ENCODE measurements at places on chromosomes 7 and 10.

DNA sequence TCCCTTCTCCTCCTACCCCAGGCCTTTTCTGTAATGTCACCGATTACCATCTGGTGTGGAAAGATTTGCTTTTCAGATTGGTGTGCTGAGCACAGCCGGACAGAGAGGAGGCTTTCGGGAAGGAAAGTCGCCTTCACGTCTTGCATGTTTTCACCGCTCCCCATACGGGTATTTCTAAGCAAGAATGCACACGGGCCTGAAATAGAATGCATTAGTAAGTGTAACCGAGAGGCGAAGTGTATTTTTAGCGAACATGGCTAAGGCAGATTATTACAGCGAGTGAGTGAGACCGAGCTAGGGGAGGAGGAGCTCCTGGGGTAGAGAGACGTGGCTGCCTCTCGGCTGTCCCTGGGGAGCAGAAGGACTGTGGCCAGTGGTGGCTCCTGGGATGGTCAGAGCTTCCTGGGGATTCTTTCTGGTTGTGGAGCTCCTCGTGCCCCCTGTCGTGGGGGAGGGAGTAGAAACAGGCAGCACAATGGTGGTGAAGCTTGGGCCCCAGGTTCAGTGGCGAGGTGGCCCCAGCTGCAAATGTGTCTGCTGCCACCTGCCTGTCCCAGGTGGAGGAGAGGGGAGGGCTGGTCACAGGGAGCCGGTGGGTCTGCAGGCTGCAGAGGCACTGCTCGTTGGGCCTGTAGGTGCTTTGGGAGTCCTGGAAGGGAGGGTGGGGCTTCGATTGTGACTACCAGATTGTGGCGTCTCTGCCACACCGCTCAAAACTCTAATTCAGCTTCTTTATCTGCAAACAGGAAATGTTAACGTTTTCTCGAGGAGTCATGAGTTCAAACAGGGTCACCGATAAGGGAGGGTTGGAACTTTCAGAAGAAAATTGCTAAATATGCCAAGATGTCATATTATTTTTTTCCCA lies 135.8 kb downstream of the CAMK1D start:
- DNase-seq = no peak

GRCh38 chr10:130885021-130885655 lies 426.4 kb downstream of the TCERG1L start:
- DNase-seq = no peak

DNA sequence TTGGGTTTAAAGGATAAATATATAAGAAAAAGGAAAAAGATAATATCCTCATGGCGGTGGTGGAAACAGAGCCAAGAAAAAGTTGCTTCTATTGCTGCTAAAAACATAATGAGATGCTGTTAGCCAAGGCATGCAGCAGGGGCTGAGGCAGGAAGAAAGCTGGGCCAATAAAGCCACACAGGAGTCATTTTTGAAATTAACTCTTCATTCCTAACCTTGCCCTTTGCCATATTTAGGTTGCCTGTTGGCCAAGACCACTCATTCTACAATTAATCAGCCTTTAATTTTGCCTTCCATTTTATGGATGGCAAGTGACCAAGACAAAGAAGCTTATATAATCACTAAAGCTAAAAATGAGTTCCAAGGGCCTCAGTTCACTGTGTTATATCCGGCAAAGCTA lies 58.2 kb downstream of the ARMH3 start:
- DNase-seq = no peak

- no peak for DNase-seq
Measured at GRCh38 chr10:17219024-17219423, 9.0 kb upstream of the VIM start.

- DNase-seq = no peak
Measured at GRCh38 chr7:77441046-77441445, 24.9 kb upstream of the GSAP start.

DNA sequence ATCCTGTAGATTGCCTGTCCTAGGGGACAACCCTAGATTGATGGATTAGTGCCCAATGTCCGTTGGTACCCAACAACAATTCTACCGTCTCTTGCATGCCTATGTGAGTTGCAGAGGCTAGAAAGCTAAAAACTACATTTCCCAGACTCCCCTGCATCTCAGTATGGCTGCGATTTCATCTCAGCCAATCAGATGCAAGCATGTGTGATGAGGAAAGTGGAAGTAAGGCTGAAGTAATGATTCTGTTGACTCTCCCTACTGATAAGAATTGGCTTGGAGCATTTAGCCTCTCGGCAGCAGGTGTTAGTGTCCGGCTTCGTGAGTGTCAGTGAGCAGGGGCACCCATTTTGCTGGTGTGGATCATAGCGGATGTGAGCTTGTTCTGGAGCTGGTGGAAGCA lies 171.9 kb downstream of the FGFR2 start:
- no peak for DNase-seq

GRCh38 chr10:112842832-112843360 lies 107.2 kb upstream of the TCF7L2 start:
- no peak for DNase-seq

GRCh38 chr10:17435953-17436352 lies 18.4 kb downstream of the ST8SIA6 start:
- no peak for DNase-seq

- DNase-seq = no peak
Measured at GRCh38 chr10:102652170-102652916, 8.1 kb downstream of the TRIM8 start.

GRCh38 chr10:46273506-46274477 lies 13.0 kb upstream of the ANTXRL start:
- no peak for DNase-seq

- no peak for DNase-seq
Measured at GRCh38 chr7:50262446-50262845, 42.1 kb upstream of the IKZF1 start.

DNA sequence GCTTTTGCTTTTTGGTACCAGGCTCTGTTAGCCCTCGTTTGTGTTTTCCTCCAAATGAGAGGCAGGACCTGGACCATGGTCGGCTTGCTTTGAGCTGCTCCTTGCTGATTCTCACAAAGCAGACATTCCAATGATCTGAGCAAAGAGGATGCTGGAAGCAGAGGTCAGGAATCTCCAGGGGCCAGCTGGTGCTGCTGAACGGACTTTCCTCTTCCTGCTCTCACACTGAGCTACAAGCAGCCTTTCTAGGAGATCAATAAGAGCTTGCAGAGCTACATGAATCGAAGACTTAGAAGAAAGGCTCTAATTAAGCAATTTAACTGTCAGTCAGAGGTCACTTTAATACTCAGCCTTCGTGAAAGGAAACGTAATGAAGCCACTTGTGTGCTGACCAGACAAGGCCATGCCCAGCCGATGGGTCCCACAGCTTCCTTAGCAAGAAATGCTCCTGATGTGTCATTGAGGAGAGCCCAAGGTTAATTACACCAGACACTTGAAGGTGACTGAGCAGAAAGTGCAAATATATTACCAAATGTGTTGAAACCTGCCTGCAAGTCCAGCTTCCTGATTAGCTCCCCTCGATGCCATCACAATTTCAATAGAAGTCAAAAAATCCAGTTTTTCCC lies 151.3 kb upstream of the RSU1 start:
- peak; percentile 88 for DNase-seq

DNA sequence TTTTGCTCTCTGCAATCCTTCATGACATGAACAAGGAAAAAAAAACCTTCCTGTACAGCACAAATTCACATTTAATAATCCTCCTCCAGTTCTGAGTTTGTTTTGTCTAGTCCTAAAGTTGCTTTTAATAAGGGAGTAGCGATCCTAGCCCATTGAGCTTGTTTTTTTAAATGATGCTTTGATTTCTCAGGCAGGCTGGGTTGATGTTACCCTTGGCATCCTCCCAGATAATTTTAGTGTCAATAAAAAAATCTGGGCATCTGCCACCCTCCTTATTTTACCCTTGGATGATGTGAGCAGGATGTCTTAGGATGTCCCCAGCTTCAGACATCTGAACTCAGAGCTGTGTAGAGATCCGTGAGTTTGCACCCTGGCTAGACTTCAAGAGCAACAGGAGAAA lies 33.9 kb upstream of the PROSER2 start:
- no peak for DNase-seq

Data from non-pigmented ciliary epithelial cell (primary cell).